T-cell (primary cell): ENCODE measurements at places on chromosomes 2 and 18.

- no peak for DNase-seq
Observed at GRCh38 chr18:73487966-73488365, 620.2 kb upstream of the NETO1 start.

DNA sequence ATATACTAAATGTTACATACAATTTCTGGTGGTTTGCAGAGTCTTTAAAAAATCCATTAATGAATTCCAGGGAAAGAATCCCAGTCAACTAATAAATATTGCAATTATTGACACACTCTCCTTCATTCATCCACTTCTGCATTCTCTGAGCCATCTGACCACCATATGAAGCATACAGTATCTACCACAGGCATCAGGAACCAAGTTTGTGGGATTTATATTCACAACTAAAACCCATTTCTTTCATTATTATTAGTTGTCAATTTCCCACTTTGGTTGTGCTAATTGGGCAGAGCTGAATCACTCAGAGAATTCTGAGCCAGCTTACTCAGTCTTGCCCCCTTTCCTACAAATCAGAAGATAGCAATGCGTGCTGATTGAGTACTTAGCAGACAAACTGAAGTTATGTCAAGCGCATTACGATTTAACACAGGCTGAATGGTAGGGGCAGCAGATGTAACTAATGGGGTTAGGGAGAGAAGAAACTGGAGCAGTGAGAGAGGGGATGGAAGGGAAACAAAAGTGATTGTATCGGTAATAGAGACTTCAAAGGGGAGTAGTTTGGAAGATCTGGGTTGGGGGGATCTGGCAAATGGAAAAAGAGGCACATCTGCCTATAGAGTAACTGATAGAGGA lies 52.3 kb downstream of the ZEB2 start:
- DNase-seq, result no peak

- no peak for DNase-seq
Observed at GRCh38 chr18:24801001-24801400, 340.6 kb downstream of the HRH4 start.

- no peak for DNase-seq
Observed at GRCh38 chr2:9665898-9666297, 35.1 kb upstream of the YWHAQ start.

DNA sequence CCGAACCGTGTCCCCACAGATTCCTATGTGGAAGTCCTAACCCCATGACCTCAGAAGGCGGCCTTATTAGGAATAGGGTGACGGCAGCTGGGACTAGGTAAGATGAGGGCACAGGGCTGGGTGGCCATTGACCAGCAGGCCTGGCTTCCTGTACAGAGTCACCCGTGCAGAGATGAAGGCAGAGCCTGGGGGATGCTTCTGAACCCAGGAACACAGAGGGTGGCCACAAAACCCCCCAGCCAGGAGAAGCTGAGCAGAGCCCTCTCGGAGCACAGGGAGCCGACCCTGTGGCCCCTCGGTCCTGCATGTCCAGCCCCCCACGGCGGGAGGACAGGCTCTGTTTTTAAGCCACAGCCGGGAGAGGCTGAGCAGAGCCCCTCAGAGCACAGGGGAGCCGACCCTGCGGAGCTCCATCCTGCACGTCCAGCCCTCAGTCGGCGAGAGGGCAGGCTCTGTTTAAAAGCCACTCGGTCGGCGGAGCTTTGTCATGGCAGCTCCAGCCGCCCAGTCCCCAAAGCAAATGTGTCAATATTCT lies 2.7 kb downstream of the PDCD1 start:
- DNase-seq, result no peak

DNA sequence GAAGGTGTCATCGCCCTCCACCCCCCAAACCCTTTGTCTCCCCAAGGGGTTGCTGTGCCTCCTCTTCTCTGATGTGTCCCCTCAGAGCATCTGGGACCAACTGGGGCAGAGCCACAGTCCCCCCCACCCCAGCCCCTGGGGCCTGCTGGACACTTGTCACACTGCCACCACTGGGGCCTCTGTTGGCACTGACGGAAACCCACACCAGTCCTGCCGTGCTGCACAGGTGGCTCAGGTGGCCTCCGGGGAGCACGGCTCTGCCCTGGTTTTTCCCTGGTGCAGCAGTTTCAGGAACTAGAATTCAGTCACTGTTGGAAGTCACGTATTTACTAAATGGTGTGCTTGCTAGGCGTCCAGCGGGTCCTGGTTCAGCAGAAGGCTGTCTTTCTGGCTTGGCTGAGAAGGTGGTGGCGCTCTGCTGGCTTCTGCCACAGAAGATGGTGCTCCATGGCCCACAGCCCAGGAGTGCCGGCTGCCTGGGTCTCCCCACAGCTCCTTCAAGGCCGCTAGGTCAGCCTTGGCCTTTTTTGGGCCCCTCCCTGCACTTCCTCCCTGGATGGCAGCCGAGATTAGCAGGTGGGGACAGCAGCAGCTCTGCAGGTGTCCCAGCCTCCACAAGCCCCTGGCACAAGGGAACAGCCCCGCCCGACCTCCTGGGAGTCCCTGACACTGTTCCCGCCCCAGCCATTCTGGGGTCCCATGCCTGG lies 18.6 kb upstream of the KLHL30 start:
- DNase-seq, result no peak
